Bronchus fibroblast of lung (primary cell): ENCODE measurements at places on chromosomes 2 and 18. TPM values are rescaled to one million over a fixed set of nuclear protein-coding genes. Genes with fewer than 3 reads are reported as not detected.

CCL20 gene
- 1.5 and 2.2 TPM in 2 replicates for total RNA-seq

GCFC2 gene
- 10.7 and 12.3 TPM in 2 replicates for total RNA-seq

POU3F3 gene
- under 0.01 TPM in 1 of 2 replicates, not detected in the other for total RNA-seq

EML6 gene
- total RNA-seq = under 0.01 and 0.17 TPM in 2 replicates

LYPD6B gene
- under 0.01 TPM in 1 of 2 replicates, not detected in the other for total RNA-seq

SCN3A gene
- 0.15 and 0.17 TPM in 2 replicates for total RNA-seq

SCG2 gene
- 3.0 and 4.0 TPM in 2 replicates for total RNA-seq

FKBP1B gene
- 16.8 and 26.1 TPM in 2 replicates for total RNA-seq

SEMA4C gene
- 25.1 and 27.1 TPM in 2 replicates for total RNA-seq

TMEM185B gene
- 25.1 and 29.4 TPM in 2 replicates for total RNA-seq

GPBAR1 gene
- 0.17 TPM in 1 of 2 replicates, not detected in the other for total RNA-seq

AQP4 gene
- total RNA-seq = not detected in 2 replicates

RAB12 gene
- total RNA-seq = 32.9 and 33.3 TPM in 2 replicates
